A549 treated with CORT108297 at 1 μM for 4 hours (cell line): ENCODE measurements at places on chromosomes 11 and 22. TPM values are rescaled to one million over a fixed set of nuclear protein-coding genes. Genes with fewer than 3 reads are reported as not detected.

Gene PIWIL4
- total RNA-seq = 0.07 to 0.47 TPM (median 0.15 TPM) in 5 replicates

Gene NAV2
- total RNA-seq = 15.6 to 25.7 TPM (median 20.8 TPM) in 5 replicates

Gene APOA5
- not detected in 5 replicates for total RNA-seq

Gene C11orf42
- not detected in 5 replicates for total RNA-seq

Gene INPP5J
- 0.50 to 0.78 TPM (median 0.72 TPM) in 5 replicates for total RNA-seq

Gene OR51B5
- total RNA-seq = not detected in 5 replicates

Gene MPEG1
- total RNA-seq = not detected in 5 replicates

Gene TRPM5
- not detected in 5 replicates for total RNA-seq

Gene NOX4
- not detected in 5 replicates for total RNA-seq

Gene TCF20
- 11.6 to 15.2 TPM (median 13.5 TPM) in 5 replicates for total RNA-seq

Gene POTEH
- not detected in 5 replicates for total RNA-seq

Gene NXPE1
- not detected in 5 replicates for total RNA-seq

Gene CD81
- total RNA-seq = 303 to 426 TPM (median 411 TPM) in 5 replicates

Gene VWCE
- total RNA-seq = 0.48 to 0.72 TPM (median 0.61 TPM) in 5 replicates

Gene ABCG4
- 0.21 to 0.42 TPM (median 0.32 TPM) in 5 replicates for total RNA-seq

Gene GP1BB
- total RNA-seq = 0.28 to 1.8 TPM (median 1.6 TPM) in 5 replicates

Gene BIRC3
- 29.8 to 43.5 TPM (median 38.8 TPM) in 5 replicates for total RNA-seq
